HepG2 (cell line): ENCODE measurements at places on chromosomes 1 and 21. TPM values are rescaled to one million over a fixed set of nuclear protein-coding genes. Genes with fewer than 3 reads are reported as not detected.
A peak's percentile ranks its signal among the peaks of the same experiment; 100 is the strongest.

- H3K4me1 ChIP-seq: no peaks in the 10 kb centered on the region
- no peak overlapping the region for H3K27ac ChIP-seq
- no peak overlapping the region for H3K4me3 ChIP-seq
- DNase-seq: no peak
- 0 out of 2 replicates have a peak, but pooled peaks cover 2% of the 10 kb centered on the region for H3K36me3 ChIP-seq
These were observed 191.2 kb downstream of the GABPA start for GRCh38 chr21:25925936-25926335.

DNA sequence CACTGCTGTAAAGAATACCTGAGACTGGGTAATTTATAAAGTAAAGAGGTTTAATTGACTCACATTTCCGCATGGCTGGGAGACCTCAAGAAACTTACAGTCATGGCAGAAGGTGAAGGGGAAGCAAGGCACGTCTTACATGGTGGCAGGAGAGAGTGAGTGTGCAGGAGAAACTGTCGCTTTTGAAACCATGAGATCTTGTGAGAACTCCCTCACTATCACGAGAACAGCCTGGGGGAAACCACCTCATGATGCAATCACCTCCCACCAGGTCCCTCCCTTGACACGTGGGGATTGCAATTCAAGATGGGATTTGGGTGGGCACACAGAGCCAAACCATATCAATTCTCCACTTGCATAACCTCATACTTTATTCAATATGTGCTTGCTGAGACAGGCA lies 76.6 kb downstream of the GIPC2 start:
- DNase-seq: no peak
- H3K4me3 ChIP-seq: no peak overlapping the region
- H3K27ac ChIP-seq: no peak overlapping the region
- no peaks in the 10 kb centered on the region for H3K27me3 ChIP-seq
- H3K36me3 ChIP-seq: no peaks in the 10 kb centered on the region; the same call in none of the 2 replicates

DNA sequence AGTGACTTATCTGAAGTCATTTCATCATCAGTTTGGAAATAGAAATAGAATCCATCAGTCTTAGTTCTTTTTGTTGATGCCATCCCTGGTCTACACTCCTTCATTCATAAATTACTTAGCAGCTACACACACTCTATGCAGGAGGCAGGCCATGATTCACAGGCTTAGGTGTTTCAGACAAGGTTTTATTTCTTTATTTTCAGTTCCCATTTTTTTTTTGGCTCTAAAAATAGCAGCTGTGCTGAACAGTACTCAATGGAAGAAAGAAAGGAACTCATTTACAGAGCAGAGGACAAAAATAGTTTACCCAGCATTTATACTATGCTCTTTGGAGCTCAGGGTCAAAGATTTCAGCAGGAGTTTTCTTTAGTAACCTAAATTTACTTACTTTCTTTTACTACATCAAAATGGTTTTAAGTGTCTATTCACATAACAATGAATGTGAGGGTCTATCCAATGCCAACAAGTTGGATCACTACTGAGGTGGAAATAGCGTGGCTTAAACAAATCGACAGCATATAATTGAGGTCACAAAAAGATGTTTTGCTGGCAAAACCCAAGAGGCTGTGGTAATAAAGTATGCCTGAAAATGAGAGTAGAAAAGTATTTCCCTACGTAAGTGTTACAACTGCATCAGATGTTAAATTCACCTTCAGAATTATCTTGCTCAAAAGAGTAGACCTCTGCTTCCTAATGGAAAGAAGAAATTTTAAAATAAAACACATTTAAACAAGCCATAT lies 7.7 kb downstream of the KRTAP19-8 start:
- no peaks in the 10 kb centered on the region for H3K4me1 ChIP-seq
- DNase-seq: no peak
- H3K4me3 ChIP-seq: no peak overlapping the region

The OR2L13 gene
- not detected in 2 replicates for polyA plus RNA-seq

GRCh38 chr1:1291023-1291528 lies 10.8 kb downstream of the SCNN1D start:
- H3K4me1 ChIP-seq: peaks cover 18% of the 10 kb centered on the region
- H3K27me3 ChIP-seq: no peaks in the 10 kb centered on the region
- DNase-seq: no peak
- no peaks in the 10 kb centered on the region; the same call in 1 of the 2 replicates for H3K36me3 ChIP-seq

DNA sequence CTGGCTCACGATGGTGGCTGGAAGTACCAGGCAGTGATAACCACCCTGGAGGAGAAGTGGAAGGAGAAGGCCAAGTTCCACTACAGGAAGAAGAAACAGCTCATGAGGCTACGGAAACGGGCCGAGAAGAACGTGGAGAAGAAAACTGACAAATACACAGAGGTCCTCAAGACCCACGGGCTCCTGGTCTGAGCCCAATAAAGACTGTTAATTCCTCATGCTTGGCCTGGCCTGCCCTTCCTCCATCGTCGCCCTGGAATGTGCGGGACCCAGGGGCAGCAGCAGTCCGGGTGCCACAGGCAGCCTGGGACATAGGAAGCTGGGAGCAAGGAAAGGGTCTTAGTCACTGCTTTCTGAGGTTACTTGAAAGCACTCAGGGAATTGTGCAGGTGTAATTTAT lies 10.8 kb downstream of the IL24 start:
- no peak for DNase-seq
- H3K36me3 ChIP-seq: no peaks in the 10 kb centered on the region
- peaks cover 32% of the 10 kb centered on the region; the same call in 2 of the 3 replicates for H3K27me3 ChIP-seq
- no peaks in the 10 kb centered on the region for H3K4me1 ChIP-seq

DNA sequence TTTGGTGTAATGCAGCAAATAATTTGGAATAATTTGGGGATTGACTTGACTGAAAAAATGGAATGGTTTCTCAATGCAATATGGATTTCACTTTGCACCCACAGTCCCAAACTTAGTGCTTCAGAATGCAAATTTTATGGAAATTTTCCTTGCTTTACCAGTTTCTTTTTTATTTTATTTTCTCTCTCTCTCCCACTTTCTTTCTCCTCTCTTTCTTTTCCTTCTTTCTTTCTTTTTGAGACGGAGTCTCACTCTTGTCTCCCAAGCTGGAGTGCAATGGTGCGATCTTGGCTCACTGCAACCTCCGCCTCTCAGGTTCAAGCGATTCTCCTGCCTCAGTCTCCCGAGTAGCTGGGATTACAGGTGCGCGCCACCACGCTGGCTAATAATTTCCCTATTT lies 110.3 kb downstream of the KCNN3 start:
- DNase-seq: no peak
- no peaks in the 10 kb centered on the region for H3K4me1 ChIP-seq
- H3K4me3 ChIP-seq: no peak overlapping the region
- no peak overlapping the region for H3K27ac ChIP-seq

The TMEM54 gene
- polyA plus RNA-seq: 2.9 and 4.0 TPM in 2 replicates

DNA sequence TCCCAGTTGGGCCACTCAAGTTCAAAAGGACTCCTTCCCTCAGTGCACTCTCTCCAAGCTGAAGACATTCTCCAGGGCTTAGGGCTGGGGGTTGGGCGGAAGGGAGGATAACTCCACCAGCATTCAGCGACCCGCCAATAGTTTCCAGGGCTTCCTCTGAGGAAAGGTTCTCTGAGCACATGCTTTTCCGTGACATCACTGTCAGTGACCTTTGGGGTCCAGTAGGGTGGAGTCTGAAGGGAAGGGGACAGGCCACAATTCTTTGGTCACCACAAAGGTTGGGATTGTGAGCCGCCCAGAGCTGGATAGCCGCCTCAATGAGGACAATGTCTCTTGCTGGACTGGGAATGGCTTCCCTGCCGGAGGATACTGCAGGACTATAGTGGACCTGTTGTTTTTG lies 22.8 kb upstream of the RXRG start:
- no peak overlapping the region for H3K4me3 ChIP-seq
- peaks cover 10% of the 10 kb centered on the region; the same call in 1 of the 3 replicates for H3K27me3 ChIP-seq
- H3K27ac ChIP-seq: no peak overlapping the region
- no peaks in the 10 kb centered on the region for H3K4me1 ChIP-seq
- no peak for DNase-seq

The SPRR2B gene
- not detected in 2 replicates for polyA plus RNA-seq

DNA sequence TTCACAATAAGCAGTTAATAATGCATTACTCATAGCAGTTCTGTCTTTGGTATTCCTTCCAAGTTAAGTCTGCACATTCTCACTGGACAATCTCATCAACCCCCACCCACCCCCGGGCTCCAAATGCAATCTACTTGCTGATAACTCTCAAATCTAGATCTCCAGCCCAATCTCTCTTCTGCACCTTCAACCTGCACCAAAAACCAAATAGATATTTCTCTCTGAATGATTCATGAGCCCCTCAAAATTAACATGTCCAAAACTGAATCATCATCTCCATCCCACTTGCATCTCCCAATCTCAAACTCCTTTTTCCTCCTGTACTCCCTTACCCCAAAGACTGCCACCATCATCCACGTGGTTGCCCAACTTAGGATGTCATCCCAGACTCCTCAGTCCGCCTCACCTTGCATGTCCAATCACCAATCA lies 2.7 kb downstream of the DOCK7 start:
- no peaks in the 10 kb centered on the region for H3K36me3 ChIP-seq
- peaks cover 61% of the 10 kb centered on the region for H3K4me1 ChIP-seq
- H3K27me3 ChIP-seq: peaks cover 5% of the 10 kb centered on the region; the same call in 2 of the 3 replicates
- peak overlapping the region; percentile 35 for H3K4me3 ChIP-seq
